ENCODE measurements at places on chromosomes 7 and 10.

DNA sequence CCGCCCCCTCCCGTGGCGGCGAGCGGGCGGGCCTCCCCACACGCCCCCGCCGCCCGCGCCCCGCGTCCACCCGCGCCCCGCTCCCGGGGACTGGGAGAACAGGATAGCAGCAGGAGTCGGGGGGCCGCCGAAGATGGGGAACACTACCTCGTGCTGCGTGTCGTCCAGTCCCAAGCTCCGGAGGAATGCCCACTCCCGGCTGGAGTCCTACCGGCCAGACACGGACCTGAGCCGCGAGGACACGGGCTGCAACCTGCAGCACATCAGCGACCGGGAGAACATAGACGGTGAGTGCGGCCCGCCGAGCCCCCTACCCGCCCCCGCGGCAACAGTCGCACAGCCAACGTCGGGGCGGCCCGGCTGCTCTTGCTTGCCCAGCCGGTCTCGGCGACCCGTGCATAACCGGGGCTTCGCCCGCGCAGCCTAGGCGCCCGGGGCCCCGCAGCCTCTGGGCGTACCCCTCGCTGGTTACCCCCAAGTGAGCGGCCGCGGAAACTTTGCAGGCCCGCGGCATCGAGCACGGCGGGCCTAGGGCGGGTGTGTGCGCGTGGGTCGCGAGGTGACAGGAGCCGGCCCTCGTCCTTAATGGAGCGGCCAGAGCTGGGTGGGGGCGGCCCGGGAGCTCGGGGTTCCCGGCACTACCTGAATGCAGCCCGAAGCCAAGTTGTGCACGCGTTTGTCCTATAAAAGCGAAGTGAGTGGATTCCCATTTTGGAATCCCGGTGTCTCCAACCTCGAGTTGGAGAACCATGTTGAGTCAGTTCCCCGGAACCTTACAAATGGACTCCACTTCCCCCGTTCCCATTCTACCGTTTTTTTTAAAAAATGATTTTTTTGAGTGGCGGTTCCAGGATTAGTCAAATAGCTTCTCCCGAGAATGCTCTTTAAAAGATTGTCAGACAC, 863 bp downstream of the CCNY start:
- DNase-seq = no peak

DNA sequence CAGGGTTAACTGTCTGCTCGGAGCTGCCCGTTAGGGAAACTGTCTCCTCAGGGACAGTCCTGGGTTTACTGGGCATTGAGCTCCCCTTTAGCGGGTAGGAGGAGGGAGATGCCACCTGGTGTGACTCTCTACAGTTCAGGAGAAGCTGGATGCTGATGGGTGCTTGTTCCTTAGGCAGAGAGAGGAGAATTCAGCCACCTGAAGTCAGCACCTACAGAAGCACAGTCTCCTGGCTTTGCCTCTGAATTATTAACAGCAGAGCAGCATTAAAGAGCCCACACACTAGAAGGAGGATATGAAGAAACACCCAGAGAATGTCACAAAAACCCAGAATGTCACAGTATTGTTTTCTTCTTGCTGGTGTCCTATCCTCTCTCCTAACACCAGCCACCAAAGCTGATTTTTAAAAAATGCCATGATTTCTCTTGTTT, 696 bp downstream of the GIMAP4 start:
- no peak for DNase-seq

GRCh38 chr7:28176174-28176573, 4.4 kb downstream of the JAZF1 start:
- DNase-seq = no peak

DNA sequence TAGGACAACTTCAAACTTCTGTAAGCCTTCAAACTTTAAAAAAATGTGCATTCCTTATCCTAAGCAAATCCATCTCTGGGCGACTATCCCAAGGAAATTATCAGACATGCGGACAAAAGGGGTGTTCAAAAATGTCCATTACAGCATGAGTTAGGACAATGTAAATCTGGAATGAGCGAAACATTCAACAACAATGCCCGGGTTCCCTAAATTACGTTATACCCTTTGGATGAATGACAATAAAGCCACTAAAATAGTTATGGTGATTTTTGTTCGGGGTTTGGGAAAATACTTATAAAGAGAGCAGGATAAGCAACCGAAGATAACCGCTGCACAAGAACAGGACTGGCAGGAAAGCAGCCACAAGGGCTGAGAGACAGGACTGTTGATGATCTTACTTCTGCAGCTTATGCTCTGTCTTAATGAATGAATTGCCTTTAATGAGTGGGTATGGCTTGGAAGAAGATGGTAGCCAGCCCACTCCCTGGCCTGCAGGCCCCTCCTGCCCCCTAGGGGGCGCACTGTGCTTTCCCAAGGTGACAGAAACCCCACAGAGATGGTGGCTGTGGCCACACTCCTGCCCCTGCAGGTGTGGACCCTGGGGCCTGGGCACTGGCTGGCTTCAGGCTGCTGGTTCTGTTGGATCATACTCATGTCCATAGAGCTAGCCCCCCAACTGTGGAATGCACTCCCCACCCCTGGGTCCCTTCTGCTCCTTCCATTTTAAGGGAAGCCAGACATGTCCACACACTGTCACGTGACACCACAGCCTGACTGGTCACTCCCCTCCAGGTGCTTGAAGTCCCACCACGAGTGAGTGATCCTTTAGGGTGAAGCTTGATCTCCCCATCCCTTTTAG, 45.0 kb downstream of the ZCCHC24 start:
- no peak for DNase-seq

DNA sequence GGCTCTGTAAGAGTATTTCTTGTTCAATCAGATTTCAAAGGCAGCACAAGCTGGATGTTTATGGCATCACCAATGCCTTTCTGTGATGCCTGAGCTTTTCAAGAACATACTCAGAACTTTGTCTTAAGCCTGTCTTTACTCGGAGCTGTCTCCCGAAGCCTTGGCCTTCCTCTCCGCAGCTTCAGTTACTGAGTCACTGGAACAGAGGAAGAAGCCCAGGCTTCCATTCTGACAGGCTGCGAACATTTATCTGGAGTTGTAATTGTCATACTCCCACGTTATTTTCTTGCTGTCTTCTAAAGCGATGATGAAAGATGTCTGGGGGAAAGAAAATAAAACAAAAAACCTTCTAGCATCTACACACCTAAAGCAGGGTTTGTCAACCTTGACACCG, 43.9 kb downstream of the GRK5 start:
- no peak for DNase-seq

DNA sequence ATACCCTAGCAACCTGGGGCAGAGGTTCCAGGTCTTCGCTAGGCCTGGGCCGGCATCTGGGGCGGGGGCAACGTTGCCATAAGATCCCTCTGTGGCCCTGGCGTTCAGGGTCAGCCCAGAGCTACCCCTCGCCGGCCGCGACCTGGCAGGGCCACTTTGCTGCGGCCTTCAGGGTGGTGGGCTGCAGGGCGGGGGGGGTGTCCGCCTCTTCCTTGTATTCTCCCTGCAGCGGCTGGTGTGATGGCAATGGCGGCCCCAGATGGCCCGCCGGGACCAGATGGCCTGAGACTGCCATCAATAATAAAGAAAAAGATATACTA, 539.2 kb upstream of the POT1 start:
- DNase-seq = no peak

GRCh38 chr7:71627651-71628050, 495.7 kb downstream of the GALNT17 start:
- no peak for DNase-seq

GRCh38 chr10:111122127-111122526, 45.3 kb downstream of the ADRA2A start:
- DNase-seq = no peak

GRCh38 chr7:54338319-54338718, 203.9 kb upstream of the VSTM2A start:
- no peak for DNase-seq

DNA sequence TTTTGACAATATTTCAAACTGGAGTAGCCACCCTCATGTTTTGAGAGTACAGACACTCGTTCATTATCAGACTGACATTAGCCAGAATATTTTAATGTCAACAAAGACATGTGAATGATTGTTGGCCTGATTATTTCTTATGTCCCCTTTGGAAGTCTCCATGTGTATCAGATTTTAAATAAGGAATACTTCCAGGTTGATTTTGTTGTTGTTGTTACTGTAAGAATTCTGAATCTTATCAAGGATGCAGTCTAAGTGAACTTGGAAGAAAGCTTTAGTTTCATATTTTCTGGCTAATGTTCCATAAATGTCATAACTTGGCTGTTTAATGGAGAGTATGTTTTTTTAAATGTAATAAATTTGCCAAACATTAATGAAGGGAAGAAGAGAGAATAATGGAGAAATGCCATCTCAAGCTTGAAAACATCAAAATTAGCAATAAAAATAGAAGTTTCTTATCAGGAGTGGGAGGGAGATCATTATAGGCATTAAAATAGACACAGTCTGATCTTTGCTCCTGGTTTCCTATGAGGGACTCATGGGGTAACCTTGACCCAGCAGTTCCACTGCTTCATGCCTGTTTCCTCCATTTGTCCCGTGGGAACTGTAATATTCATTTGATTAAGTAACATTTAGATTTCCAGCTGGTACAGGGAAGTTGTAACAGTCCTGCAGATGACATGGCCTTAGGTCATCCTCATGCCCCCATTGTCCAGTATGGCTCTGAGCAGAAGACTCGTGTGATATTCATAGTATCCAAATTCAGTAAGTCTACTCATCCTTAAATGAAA, 122.4 kb upstream of the KIAA1217 start:
- DNase-seq = no peak

DNA sequence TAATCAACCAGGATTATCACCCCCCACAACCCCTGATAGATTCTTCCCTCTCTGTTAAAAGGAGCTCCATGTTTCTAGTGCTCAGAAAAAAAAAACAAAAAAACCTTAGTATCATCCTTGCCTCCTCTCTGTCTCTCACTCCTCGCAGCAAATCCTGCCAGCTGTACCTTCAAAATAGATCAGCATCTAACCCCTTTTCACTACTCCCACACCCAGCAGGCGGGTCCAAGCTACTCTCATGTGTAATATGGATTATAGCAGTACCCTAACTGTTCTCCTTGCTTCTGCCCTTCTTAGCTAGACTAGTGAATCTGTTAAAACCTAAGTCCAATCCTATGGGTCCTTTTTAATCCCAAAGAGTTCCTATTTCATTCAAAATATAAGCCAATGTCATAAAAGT, 667.4 kb downstream of the MAGI2 start:
- DNase-seq = no peak

DNA sequence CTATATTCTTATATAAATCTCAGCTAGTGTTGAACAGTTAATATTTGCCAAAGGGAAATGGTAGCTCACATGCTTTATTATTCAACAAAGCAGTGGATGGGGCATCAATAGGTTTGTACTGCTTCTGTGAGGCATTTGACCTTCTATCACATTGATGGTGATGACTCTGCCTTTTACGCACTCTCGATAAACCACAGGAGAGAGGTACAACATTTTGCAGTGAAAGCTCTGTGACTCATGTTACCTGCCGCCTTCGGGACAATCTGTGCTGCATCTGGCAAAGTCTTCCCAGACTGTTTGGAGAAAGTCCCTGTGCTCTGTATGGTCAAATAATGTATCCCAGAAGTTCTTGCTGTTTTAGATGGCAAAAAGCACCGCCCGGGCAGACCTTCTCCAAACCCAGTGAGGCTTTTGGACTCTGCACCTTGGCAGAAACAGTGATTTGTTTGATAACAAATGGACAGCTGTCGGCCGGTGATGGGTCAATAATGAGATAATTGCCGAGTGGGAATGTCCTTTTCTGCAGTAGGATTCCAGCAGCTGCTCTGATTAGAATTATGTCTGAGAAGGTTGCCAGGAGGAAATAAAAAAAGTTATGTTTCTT, 61.0 kb downstream of the PLPP4 start:
- no peak for DNase-seq

DNA sequence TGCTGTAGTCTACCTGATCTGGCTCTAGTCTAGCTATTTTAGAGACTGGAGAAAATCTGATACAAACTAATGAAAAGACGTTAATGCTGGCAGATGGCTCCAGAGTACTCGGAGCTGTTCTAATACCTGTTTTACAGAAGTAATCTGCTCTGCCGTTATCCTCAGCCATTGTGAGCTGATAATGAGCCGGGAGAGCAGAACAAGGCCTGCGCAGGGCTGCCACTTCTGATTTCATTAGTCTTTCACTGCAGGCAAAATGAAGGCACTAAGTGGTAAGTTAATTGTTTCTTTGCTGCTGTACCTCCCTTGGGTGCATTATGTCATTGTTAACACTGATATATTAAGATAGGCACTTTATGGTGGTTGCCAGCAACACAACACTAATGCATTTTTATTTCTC, 456.4 kb upstream of the PFKP start:
- no peak for DNase-seq

- DNase-seq = no peak
These were observed 8.3 kb downstream of the CXCL12 start for GRCh38 chr10:44376472-44377099.

- no peak for DNase-seq
These were observed 666.0 kb downstream of the SUGCT start for GRCh38 chr7:40800771-40801170.

- no peak for DNase-seq
These were observed 20.1 kb downstream of the CACNA2D1 start for GRCh38 chr7:82423446-82423845.

GRCh38 chr7:26307226-26307625, 15.6 kb downstream of the SNX10 start:
- no peak for DNase-seq

DNA sequence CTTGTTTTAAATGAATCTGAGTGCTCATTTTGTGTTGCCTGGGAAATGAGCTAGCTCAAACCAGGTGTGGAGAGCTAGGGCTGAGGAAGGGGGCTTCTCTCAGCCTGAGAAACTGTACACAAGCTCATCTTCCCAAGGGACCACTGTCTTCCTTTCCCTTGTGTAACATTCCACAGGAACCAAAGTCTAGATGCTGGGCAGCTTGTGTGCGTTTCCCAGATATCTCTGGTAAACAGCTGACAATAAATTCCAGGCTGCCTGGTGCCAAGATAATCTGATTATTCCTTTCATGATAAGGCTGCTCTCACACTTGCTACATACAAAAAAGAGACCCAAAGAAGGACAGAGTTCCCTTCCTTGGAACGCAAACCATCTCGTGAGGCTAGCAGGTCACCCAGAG, 33.1 kb upstream of the MKLN1 start:
- no peak for DNase-seq

- no peak for DNase-seq
These were observed 5.0 kb downstream of the MYO1G start for GRCh38 chr7:44973610-44974401.

DNA sequence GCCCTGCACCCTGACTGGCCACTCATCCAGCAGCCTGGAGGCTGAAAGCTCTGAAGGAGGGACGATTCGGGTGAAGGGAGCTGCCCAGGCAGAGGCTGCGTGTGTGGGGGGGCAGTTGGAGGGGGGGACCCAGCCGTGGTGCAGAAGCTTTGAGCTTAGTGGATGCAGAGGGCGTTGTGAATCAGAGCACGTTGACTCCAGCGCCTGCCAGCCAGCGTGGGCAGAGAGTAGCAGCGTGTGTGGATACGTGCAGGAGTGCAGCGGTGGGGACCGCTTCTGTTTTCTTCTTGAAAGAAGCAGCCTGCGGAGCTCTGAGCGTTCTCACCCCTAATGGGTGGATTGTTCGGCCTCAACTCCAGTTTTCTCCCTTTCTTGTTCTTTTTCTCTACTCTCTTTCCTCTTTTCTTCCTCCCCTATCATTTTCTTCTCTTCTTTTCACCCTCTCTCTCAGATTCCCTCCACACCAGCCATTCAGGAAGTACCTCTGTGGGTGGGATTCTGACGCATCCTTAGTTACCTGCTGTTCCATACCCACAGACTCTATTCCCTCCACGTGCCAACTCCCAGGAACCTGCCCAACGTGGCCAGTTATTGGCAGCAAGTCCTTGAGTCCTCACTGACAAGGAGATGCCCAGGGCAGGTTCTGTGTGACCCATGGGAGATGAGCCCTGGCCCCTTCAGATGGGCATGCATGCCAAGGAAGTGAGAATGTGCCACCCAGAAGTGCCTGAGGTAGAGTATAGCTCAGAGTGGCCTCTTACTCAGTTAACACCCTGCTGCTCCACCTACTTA, 47.4 kb downstream of the SORCS3 start:
- DNase-seq = no peak
